ENCODE measurements at places on chromosomes 2 and 18.

DNA sequence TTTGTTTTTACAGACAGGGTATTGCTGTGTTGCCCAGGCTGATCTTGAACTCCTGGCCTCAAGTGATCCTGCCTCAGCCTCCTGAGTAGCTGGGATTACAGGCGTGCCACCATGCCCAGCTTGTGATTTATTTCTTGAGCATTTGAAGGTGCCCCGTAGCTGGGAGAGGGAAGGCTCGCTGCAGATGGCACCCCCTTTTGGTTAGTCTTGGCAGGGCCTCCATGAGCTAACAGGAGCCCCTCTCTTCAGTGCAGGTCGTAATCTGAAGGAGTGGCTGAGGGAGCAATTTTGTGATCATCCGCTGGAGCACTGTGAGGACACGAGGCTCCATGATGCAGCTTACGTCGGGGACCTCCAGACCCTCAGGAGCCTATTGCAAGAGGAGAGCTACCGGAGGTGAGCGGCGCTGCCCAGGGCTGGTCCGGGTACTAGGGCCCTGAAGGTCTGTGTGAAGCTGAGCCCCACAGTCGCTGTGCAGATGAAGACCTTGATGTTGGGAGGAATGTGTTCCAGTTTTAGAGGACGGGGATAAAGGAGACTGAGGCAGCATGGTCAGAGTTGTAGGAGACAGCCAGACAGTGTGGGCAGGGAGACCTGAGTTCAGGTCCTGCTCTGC is 6.7 kb downstream of the ASB1 start:
- DNase-seq: no peak

GRCh38 chr2:128436479-128437203 is 118.0 kb upstream of the HS6ST1 start:
- DNase-seq: no peak

DNA sequence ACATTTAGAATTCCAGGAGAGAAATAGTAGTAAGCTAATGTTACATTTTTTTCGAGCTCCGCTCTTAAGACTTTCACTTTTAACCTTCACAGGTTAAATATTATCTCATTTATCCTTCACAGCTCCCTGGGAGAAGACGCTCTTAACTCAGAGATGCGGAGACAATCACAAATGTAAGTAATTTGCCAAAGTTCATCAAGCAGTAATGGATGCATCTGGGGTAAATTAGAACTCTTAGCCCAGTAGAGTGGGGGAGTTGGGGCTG is 168.5 kb downstream of the SPP2 start:
- no peak for DNase-seq

DNA sequence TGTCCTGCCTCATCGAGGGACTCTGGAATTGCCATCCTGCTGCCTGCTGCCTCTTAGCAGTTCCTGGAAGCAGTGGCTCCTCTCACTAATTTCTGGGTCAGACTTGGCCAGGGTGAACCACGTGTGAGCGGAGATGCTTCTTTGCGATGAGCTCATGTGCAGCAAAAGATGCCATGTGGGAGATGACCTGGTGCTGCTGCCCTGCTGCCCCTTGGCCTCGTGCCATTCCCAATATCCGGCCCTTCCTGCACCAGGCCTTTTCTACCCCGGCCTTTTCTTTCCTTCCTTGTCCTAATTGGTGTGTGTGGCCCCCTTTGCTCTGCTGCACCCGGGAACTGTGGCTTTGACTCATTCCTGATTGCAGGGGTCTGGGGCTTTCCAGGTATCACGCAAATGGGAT is 296.9 kb upstream of the HS6ST1 start:
- no peak for DNase-seq

DNA sequence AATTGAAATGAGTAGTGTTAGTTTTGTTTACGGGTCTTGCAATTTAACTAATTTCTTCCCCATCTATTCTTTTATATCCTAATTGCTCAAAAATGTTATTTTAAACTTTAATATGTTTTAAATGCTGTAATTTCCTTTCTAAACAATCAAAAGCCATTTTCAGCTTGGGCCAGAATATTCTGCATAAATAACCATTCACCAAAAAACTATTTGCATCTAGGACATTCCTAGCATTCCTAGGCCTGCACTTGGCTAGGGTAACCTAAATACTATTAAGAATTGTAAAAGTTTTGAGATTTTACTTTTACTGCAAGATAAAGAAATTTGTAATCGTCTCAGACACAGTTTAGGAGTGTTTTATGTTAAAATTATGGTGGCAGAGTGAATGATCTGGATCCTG is 7.8 kb upstream of the ETAA1 start:
- no peak for DNase-seq

- no peak for DNase-seq
These were observed 38.7 kb downstream of the ABI2 start for GRCh38 chr2:203366639-203367466.

- DNase-seq: no peak
These were observed 78.4 kb downstream of the TGFA start for GRCh38 chr2:70475266-70475665.

DNA sequence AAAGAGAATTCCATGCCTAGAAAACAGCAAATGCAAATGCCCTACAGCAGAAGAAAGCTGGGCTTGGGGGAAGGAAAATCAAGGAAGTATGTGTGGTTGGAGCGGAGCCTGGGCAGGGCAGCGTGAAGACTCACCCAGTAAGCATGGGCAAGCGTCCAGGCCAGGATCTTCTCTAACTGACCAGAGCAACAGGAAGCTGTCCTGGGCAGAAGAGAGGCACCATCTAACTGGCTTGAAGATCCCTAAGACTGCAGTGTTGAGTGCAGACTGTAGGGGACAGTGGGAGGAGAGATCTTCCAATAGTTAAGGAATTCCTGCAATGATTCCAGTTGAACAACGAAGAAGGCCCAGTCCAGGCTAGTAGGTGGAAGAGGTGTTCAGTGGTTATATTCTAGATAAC is 57.9 kb downstream of the NXPH2 start:
- DNase-seq: no peak

- no peak for DNase-seq
These were observed 400.3 kb upstream of the SMIM21 start for GRCh38 chr18:75827751-75828287.

GRCh38 chr18:28041366-28041765 is 135.6 kb downstream of the CDH2 start:
- no peak for DNase-seq

GRCh38 chr18:59707306-59707705 is 10.1 kb upstream of the CCBE1 start:
- DNase-seq: no peak

GRCh38 chr2:161980976-161981375 is 93.0 kb downstream of the DPP4 start:
- no peak for DNase-seq

- no peak for DNase-seq
These were observed 977 bp downstream of the SLC8A1 start for GRCh38 chr2:40450796-40451430.

- DNase-seq: no peak
These were observed 8.0 kb upstream of the SESTD1 start for GRCh38 chr2:179272406-179273192.

DNA sequence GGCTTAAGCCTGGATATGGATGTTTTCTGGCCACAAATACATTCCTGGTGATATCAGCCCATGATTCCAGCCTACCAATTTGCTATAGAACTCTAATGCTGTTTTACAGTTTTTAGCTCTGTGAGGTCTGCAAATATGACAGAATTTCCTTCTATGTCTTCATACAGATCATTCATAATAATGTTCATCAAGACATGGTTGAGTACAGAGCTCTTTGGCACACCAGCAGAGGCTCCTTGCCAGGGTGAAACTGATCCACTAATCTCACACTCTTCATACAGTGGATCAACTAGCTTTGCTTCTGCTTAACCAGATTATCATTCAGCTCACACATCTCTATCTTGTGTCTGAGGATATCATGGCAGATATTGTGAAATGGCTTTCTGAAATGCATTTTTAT is 672.1 kb downstream of the STK39 start:
- no peak for DNase-seq

DNA sequence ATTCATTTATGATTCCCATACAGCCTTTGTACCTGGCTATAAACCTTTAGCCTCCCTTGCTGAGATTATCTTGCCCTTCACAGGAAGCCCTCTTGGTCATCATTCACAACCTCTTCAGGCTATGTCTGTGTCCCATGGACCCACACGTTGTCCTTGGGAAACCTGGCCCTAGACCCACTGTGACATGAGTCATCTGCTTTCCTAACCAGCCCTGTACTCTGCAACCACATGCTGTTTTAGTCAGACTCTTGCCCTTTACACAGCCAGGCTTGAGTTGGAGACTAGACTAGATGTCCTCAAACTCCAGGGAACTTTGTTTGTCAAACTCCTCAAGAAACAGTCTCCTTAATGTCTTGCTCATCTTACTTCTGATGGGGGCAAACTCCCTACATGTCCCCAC is 229.3 kb upstream of the ZSWIM2 start:
- no peak for DNase-seq

DNA sequence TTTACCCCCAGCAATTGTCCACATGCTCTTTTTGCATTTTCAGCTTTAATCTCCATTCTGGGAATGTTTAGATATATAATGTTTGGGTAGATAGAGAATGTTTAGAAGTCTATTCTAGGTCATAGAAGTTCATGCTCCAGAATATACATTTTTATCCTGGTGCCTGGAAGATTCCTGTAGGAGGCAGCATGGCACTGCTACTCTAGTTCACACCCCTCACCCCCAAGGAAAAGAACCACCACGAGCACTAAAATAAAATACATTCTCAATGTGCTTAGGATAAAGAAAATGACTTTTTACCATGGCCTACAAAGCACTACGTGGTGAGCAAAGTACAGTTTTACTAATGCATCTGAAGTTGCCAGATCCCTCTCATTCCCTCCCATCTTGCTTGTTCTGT is 53.8 kb downstream of the MYO1B start:
- no peak for DNase-seq

DNA sequence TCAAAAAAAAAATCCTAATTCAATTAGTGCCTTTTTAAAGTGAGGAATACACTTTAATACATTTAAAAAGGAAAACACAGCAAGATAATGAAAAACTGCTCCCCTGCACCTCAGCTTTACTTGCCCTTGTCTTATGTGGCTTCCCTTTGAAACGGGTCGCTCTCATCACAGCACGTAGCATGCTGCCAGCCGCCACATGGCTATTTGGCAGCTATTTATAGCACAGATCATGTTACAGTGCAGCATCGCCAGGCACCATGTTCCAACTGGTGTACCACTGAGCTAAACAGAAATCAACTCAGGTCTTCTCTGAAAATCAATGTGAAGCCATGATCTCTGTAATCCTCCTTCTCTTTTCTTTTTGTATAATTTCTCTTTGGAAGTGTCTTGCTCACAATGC is 65.1 kb downstream of the TMEM182 start:
- DNase-seq: no peak

DNA sequence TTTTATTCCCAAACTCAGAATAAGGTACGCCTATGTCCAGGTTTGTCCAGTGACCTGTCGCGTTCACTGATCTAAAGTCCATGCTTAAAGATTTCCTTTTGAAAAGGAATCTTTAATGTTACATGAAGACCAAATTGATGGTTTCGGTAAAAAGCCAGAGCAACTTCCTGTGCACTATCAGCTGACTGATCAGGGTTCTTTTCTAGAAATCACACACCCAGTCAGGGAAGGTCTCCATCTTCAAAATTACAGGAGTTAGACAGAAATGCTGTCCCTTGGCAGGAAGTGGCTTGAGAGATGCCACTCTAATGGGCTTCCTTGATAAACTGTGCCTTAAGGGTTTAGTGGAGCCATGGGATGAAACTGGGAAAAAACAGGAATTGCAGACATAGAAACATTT is 14.7 kb upstream of the ARHGAP25 start:
- DNase-seq: no peak

GRCh38 chr2:88615822-88616221 is 11.4 kb downstream of the EIF2AK3 start:
- no peak for DNase-seq

- no peak for DNase-seq
These were observed 73.3 kb upstream of the FOSL2 start for GRCh38 chr2:28319118-28320008.

DNA sequence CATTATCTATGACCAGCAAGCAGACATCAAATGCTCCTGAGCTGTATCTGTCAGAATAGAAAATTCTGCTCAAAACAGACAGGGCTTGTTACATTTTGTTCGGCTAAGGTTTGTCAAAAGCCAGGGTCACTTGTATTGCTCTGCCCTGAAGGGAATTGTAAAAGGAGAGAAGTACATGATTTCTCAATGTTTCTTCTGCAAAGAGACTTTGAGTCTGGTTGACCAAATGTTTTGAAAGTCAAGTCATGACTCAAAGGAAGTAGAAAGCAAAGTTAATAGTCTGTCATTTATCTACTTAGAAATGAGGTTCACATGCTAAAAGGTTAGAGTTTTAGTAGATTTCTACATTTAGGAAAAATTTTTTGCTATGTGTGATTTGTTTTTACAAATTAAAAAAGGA is 1624.1 kb upstream of the ZEB2 start:
- no peak for DNase-seq

DNA sequence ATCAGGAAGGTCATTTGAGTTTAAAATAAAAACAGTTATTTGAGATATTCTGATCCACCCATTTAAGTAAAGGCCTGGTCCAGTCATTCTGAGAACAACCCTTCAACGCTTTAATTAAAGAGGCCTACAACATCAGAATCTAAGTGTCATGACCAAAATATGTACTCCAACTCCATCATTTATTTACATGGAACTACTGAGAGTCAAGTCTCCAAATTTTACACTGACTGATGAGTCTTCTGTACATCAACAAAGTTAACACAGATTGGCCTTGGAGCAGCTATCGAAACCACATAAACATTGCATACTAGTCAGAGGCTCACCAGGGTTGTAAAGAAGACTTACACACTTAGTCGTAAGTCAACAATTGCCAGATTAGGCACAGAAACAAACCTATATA is 37.1 kb downstream of the PIEZO2 start:
- DNase-seq: no peak

GRCh38 chr2:204880928-204881327 is 335.7 kb downstream of the PARD3B start:
- no peak for DNase-seq

GRCh38 chr2:240336820-240337427 is 98.5 kb upstream of the GPC1 start:
- no peak for DNase-seq

GRCh38 chr2:101418460-101419095 is 31.3 kb upstream of the CREG2 start:
- DNase-seq: no peak

All from SIG-M5 (cell line).